ENCODE measurements at places on chromosomes 3 and 15. TPM values are rescaled to one million over a fixed set of nuclear protein-coding genes. Genes with fewer than 3 reads are reported as not detected.

NAALADL2 gene
- total RNA-seq = 20.3 TPM

PTX3 gene
- total RNA-seq = 5.5 TPM

CCDC54 gene
- not detected for total RNA-seq

STRIT1 gene
- 2.1 TPM for total RNA-seq

INSYN1 gene
- 36.0 TPM for total RNA-seq

ZNF860 gene
- 6.7 TPM for total RNA-seq

KIF15 gene
- 13.4 TPM for total RNA-seq

IL1RAP gene
- 11.5 TPM for total RNA-seq

SKOR1 gene
- total RNA-seq = 0.69 TPM

SLC2A2 gene
- total RNA-seq = not detected

NRROS gene
- total RNA-seq = 0.92 TPM

CRYBG3 gene
- 9.2 TPM for total RNA-seq

BMF gene
- total RNA-seq = 3.2 TPM

MNS1 gene
- total RNA-seq = 4.8 TPM

RCCD1 gene
- 16.4 TPM for total RNA-seq

BNC1 gene
- total RNA-seq = not detected

CTDSPL gene
- 16.6 TPM for total RNA-seq

BOC gene
- total RNA-seq = 10.4 TPM

BDH1 gene
- 18.5 TPM for total RNA-seq

KLHL25 gene
- total RNA-seq = 33.0 TPM

CFAP44 gene
- total RNA-seq = 20.3 TPM

CELF6 gene
- 19.8 TPM for total RNA-seq

RETNLB gene
- not detected for total RNA-seq

SEC22C gene
- total RNA-seq = 55.8 TPM

CHRM5 gene
- total RNA-seq = 10.6 TPM

RASSF1 gene
- 12.2 TPM for total RNA-seq

ADGRG7 gene
- not detected for total RNA-seq

LRRC2 gene
- 1.2 TPM for total RNA-seq

WDR5B gene
- total RNA-seq = 6.0 TPM

REC114 gene
- not detected for total RNA-seq

TMEM89 gene
- total RNA-seq = not detected

TGM5 gene
- not detected for total RNA-seq

RASGRP1 gene
- total RNA-seq = 14.5 TPM

RPS27L gene
- total RNA-seq = 24.7 TPM

SI gene
- total RNA-seq = under 0.01 TPM

FBXO40 gene
- not detected for total RNA-seq

GOLGA6L7 gene
- total RNA-seq = not detected

MYL3 gene
- 1.2 TPM for total RNA-seq

HIGD2B gene
- total RNA-seq = not detected

GAP43 gene
- total RNA-seq = 418 TPM

GRK7 gene
- total RNA-seq = not detected

CCDC174 gene
- total RNA-seq = 14.5 TPM
